NCI-H2081 (cell line): ENCODE measurements at places on chromosomes 1 and 21.
A peak's percentile ranks its signal among the peaks of the same experiment; 100 is the strongest.

GRCh38 chr1:26097696-26098095 is 13.9 kb upstream of the PDIK1L start:
- no peak for DNase-seq

DNA sequence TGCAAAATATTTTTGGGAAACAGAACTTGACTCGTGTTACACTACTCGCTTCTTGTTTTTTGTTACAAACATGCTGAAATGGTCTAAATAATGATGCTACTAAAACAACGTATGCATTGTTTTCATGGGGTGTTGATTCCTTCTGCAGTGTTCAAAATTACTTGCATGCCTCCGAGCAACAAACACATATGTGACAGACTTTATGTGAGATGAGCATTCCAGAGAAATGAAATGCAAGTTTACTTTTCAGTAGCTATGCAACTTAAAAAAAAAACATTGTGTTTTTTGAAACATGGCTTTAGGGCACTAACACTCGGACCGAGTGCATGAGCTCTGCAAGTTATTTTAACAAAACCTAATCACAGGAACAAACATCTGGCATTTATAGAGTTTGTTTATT is 84.8 kb downstream of the CAMTA1 start:
- DNase-seq = no peak

GRCh38 chr1:52460694-52461093 is 56.3 kb downstream of the PRPF38A start:
- DNase-seq = no peak

DNA sequence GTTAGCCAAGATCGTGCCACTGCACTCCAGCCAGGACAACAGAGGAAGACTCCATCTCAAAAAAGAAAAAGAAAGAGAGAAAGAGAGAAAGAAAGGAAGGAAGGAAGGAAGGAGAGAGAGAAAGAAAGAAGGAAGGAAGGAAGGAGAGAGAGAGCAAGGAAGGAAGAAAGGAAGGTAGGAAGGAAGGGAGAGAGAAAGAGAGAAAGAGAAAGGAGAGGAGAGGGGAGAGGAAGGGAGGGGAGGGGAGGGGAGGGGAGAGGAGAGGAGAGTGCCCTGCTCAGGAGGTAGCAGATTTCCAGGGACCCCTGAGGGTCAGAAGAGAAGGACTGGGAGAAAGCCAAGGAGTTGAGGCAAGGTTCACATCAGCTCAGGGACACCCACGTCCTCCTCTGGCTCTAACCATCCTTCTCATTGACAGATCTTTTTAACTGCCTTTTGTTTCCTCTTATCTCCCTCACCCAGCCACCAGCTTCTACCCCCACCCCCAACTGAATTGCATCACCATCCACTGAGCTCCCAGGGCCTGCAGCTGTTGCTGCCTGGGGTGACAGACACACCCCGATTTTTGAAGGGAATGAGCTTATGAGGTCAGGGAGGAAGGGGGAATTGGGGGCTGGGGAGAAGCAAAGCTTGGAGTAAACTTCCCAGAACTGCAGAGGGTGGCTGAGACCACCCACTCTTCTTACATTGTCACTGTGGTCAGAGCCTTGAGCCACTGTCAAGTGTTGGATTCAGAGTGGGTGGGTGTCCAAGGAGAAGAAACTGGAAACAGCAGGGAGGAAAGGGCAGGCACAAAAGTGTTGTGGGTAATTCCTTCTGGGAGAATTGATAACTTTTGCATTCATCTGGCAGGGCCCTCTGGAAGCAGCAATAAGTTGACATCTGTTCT is 91.6 kb downstream of the GLUL start:
- no peak for DNase-seq

GRCh38 chr1:83796409-83796808 is 202.5 kb downstream of the TTLL7 start:
- no peak for DNase-seq

DNA sequence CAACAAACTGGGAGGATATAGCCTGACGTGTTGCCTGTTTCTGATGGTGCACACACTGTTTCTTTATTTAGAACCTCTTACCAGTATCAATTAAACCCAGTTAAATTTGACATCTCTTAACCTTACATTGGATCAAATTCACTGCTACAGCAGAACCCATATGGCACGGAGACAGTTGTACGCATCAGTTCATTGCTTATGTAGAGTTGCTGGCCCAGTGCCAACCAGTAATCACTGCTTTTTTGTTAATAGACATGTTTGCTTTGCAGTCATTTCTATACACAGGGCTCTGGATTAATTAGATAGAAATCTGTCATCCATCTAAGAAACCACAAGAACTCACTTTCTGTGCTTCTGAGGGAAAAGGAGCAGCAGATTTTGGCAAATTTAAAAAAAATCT is 154.0 kb downstream of the RWDD3 start:
- peak; percentile 64 for DNase-seq

GRCh38 chr1:164560121-164560541 is 1.1 kb downstream of the PBX1 start:
- no peak for DNase-seq

DNA sequence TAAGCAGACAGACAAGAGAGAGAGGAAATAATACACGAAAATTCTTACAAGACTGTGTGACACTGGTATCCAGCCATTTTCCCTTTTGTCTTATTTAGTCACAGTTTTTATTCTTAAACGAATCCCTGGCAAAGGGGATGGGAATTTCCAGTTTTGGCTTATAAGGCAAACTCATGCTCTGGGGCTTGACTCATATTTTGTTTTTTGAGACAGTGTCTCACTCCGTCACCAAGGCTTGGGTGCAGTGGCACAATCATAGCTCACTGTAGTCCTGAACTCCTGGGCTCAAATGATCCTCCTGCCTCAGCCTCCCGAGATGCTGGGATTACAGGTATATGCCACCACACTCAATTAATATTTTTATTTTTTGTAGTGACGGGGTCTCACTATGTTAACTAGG is 31.9 kb downstream of the PTGER3 start:
- DNase-seq = no peak

- no peak for DNase-seq
These were observed 19.1 kb downstream of the RAB7B start for GRCh38 chr1:205983925-205984725.

DNA sequence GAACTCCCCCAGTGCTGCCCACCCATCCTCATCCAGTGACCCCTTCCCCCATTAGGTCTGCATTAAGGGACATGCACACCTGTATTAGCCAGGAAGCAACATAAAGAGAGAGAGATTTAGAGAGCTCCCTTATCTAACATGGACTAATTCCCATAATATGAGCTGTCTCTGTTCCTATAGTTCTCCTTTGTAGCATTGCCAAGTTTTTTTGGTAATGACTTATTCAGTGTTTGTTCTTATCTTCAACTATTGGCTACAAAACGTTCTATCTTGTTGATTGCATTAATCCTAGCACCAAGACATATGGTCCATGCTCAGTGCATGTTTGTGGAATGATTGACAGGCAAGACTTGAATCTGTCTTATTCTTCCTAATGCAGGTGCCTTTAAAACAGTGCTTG is 264.0 kb downstream of the ADGRL2 start:
- no peak for DNase-seq

DNA sequence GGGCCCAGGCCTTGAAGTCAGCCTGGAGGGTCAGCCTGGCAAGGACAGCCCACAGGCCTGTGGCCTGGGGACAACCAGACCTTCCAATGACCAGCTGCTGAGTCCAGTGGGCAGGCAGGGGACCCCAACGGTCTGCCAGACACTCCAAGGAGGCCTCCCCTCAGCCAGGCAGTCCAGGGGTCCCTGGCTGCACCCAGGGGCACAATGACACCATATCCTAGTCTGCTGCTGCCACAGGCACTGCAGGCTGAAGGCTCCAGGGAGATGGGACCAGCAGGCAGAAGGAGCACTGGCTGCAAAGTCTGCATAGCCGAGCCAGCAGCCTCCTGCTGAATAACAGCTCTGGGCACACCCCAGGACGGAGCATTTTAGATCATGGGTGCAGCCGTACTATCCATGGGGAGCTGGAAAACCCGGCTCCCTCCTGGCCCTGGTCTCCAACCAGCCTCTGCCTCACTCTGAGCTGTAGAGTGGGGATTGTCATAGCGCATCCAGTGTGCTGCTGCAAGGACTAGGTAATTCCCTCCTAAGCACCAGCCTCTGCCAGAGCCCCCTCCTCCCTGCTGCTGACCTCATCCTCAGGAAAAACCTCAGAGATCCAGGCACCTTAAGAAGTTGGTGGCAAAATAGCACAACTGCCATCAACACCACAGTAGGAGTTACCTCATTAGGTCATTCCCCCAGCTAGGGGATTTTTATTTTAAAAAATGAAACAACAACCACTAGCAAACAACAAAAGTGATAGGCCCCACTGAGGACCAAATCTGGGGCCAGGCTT is 4.8 kb upstream of the LAPTM5 start:
- DNase-seq = no peak

DNA sequence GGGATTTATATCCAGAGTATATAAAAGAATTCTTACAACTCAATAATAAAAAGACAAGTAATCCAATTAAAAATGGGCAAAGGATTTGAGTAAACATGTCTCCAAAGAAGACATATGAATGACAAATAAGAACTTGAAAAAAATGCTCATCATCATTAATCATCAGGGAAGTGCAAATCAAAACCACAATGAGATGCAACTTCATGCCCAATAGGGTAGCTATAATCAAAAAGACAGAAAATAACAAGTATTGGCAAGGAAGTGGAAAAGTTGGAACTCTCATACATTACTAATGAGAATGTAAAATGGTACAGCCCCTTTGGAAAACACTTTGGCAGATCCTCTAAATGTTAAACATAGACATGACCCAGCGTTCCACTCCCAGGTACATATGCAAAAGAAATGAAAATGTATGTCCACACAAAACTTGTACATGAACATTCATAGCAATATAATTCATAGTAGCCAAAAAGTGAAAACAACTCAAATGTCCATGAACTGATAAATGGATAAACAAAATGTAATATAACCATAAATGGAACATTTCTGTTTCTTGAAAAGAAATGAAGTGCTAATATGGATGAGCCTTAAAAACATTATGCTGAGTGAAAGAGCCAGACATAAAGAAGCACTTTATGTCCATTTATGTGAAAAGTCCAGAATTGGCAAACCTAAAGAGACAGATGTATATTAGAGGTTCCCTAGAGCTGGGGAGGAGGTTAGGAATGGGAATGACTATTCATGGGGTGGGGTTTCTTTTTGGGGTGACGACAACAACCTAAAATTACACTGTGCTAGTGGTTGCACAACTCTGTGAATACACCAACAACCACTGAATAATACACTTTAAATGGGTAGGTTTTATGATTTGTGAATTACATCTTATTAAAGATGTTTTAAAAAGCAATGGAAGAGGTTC is 259.7 kb downstream of the RHOU start:
- DNase-seq = no peak

- DNase-seq = peak; percentile 14
These were observed 120.1 kb downstream of the CCDC185 start for GRCh38 chr1:223513309-223513708.

GRCh38 chr1:49136738-49137251 is 360.1 kb upstream of the BEND5 start:
- no peak for DNase-seq

DNA sequence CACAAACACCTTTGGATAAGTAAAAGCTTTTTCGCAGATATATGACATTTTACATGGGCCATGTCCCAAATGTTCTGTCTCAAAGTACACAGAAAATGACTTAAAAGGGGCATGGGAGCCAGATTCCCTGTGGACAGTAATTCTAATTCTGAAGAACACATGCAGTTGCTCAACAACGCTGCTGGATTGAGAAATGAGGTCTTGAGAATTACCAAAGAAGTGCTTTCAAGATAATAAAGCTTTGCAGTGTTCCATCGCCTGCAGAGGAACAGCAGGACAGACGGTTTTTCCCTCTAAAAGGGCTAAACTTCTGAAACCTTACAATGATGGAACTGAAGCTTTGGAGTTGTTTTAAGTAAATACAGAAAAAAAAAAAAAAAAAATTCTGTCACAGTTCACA is 55.3 kb upstream of the HSPA13 start:
- DNase-seq = no peak

GRCh38 chr21:30340714-30341573 is 3.5 kb upstream of the KRTAP27-1 start:
- peak; percentile 42 for DNase-seq

GRCh38 chr1:17215545-17215890 is 10.6 kb downstream of the PADI1 start:
- no peak for DNase-seq

DNA sequence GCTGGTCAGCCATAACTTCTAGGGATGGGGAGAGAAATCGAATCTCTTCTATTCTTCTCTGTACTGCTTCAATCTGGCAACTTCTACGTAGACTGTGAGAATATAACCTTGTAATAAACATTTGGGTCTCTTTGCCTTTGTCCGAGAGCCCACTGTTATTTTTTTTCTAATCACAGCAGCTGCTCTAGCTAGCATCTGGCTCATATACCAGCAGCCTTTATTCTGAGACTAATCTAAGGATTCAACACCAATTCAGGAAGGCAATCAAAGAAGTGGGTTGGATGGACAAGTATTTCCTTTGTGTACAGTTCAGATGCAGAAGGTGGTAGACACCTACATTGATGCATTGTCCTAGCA is 15.6 kb downstream of the PCP4 start:
- DNase-seq = no peak

GRCh38 chr1:16117936-16118335 is 37.9 kb downstream of the EPHA2 start:
- no peak for DNase-seq

DNA sequence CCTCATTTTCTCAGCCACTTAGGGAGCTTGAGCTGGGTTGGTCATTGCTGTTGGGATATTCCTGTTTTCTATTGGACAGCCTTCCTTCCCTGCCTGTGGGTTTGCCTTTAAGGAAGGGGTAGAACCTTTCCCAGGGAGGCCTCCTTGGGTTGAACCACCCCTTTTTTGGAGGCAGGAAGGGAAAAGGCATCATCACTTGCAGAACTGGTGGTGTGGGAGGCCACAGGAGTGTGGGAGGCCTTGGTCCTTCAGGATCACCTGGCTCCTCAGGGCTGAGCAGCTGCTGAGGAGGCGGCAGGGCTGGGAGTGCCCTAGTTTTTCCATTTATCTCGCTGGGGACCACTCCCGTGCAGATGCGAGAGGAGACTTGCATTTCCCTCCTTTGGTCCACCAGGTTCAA is 667 bp upstream of the CYB561D1 start:
- no peak for DNase-seq

DNA sequence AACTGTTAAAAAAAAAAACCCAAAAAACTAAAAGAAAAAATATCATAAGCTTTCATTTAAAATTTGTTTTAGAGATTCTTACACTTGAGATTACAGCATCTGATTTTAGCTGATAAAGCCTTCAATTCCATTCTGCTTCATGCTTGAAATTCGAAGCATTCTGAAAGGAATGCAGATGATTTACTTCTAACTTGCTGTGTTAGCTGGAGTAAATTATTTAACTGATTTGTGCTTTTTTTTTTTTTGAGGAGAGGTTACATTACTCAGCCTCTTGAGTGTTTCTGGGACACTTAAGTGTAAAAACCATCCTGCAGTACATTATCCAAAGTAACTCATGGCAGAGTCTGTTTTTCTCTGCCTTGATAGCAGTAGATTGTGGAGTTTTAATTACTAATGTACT is 4.5 kb upstream of the TRIM67 start:
- no peak for DNase-seq

- no peak for DNase-seq
These were observed 29.0 kb downstream of the SPEN start for GRCh38 chr1:15876357-15877055.

GRCh38 chr1:223331929-223332328 is 32.0 kb downstream of the SUSD4 start:
- no peak for DNase-seq

- no peak for DNase-seq
These were observed 133.4 kb downstream of the PLPPR5 start for GRCh38 chr1:98870959-98871903.

GRCh38 chr1:148372731-148373130 is 110.4 kb downstream of the PPIAL4G start:
- no peak for DNase-seq

- no peak for DNase-seq
These were observed 522.6 kb downstream of the PTPRU start for GRCh38 chr1:29758781-29759499.

GRCh38 chr1:66351913-66352312 is 182.0 kb upstream of the SGIP1 start:
- DNase-seq = no peak
